ENCODE measurements at places on chromosomes 16 and 17.
A peak's percentile ranks its signal among the peaks of the same experiment; 100 is the strongest.

DNA sequence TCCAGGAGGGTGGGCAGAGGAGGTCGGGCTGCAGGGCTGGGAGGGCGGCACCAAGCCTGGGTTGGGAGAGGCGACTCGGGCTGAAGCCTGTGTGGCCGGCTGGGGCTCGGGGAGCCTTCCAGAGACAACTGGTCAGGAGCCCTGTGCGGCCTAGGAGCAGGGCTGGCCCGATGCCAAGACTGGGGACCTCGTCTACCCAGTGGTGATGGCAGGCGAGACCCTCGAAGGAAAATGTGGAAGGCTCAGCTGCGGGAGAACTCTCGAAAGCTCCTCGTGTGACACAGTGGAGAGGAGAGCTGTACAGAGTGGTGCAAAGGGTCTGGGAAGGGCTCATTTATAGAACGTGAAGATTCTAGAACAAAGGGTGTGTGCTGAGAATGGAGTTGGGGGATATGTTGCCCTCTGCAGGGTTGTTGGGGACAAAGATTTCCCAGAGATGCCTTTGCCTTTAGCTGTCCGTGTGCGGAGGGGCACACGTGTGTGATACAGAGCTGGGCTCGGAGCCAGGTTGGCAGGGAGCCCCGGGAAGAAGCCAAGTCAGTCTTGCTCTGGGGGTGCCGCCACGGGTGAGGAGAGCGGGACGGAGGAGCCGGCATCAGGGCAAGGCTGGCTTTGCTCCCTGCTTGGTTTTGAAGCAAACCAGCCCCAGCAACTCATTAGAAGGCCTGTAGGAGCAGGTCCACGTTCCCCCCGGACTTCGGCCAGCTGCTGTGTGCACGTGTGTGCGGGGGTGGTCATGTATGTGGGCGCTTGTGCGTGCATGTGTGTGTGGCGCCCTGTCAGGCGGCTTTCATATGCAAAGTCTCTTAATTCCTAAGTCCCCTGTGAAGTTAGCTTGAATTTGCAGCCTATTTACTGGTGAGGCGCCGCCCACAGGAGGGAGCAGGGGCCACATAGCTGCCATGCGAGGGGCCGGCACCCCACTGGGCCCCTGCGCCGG lies 132.4 kb upstream of the CHMP6 start:
- DNase-seq = peak; percentile 86

- DNase-seq = no peak
These were observed 58.1 kb upstream of the CRISPLD2 start for GRCh38 chr16:84761448-84762368.

GRCh38 chr17:82236142-82236971 lies 7.5 kb downstream of the SLC16A3 start:
- DNase-seq = peak; percentile 91

GRCh38 chr16:85642762-85643358 lies 29.7 kb downstream of the GSE1 start:
- peak; percentile 96 for DNase-seq

DNA sequence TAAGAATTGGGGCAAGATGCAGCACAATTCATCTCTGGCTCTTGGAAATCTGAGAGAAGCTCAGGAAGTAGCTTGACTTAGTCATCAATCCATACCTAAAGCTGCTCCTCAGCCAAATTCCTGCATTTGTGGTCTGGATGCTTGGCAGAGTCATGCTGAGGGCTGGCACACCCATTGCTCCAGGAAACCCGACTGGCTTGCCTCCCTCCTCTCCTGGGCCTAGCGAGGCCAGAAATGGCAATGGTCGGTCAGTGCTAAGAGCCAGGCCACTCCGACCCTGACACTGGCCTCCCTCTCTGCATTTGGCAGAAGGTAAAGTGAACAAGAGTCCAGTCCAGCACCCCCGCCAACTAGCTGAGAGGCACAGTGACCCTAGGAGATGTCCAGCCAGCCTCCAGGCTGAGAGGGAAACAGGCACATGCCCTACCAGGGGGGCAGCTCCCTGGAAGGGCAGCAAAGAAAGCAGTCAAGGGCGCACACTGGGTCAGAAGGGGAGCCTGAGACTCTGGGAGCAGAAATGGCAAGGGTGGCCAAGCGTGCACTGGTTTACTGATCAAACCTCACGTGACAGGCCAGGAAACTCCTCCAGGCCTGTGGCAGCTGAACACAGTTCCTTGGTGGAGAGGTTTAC lies 10.0 kb downstream of the POLDIP2 start:
- no peak for DNase-seq

- DNase-seq = no peak
These were observed at the start of gene EXOC3L1 for GRCh38 chr16:67190041-67190440. EXOC3L1 (minus strand) TSS chr16:67190136; CDS start chr16:67189676, 460 bp downstream.

DNA sequence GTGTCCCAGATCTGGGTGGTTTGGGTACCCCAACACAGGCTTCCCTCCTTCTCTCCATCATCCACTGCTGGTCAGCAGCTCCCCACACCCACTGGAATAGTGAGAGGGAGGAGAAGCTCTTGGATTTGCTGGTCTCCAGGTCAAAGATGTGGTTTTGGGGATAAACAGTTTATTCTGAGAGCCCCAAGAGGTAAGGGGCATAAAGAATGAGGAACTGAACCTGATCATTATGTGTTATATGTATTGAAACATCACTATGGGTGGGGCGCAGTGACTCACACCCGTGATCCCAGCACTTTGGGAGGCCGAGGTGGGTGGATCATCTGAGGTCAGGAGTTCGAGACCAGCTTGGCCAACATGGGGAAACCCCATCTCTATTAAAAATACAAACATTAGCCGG lies 3.9 kb downstream of the DPEP2 start:
- no peak for DNase-seq

DNA sequence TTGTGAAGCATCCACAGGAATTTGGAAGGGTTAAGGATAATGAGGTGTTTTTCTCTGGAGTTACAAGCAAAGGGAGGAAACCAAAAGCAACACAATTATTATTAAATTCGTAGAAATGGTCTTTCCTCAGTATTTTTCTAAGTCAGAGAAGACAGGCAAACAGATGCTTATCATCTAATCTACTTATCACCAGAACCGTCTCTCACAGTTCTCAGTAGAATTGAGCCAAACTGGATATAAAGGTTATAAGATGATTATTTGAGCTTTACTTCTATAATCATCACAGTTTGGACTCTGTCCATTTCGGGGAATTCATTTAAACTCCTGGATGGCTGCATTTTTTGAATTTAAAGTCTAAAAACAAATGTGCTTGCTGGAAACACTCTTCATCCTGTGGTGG lies 245.0 kb downstream of the KCNJ2 start:
- no peak for DNase-seq

DNA sequence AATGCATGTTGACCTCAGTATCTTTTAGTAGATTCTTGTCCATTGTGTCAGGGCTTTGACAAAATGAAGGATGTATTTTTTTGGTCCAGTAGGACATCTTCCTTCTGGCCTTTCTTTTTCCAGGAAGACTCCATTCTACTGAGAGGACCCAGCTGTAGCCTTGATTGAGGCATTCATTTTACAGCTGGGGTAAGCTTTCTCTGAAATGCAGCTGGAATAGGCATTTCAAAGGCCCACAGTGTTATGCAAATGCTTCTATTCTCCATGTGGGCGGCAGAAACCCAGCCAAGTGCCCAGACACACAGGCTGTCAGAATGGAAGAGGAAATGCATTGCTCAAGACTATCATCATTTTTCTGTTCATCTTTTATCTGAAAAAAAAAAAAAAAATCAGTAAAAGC lies 629.0 kb upstream of the CDH8 start:
- DNase-seq = no peak

DNA sequence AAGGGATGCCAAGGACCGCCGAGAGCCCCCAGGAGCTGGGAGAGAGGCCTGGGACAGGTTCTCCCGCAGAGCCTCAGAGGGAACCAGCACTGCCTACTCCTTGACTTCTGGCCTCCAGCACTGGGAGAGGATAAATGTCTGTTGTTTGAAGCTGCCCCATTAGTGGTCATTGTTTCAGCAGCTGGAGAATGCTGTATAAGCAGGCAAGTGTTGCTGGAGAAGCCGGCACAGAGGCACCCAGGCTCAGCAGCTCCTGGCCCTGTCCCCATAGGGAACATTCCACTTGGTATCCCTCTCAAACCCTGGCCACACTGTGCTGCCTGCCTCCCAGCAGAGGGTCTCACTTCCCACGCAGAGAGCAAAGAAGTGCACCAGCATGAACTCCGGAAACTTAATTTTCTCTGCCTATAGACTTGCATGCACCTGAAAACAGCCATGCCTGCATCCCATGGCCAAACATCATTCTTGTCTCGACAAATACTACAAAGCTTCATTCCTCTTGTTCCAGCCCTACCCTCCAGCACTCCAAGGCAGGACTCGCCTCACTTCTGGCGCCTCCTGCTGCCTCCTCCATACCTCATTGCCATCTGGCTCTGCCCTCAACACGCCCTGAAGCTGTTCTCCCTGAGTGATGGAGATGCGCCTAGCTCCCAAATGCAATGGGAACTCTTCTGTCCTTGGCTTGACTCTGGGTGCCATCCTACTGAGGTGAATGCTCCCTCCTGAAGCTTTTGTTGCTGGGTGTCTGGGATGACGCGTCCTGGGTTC lies 88.1 kb downstream of the DNAH17 start:
- DNase-seq = no peak

DNA sequence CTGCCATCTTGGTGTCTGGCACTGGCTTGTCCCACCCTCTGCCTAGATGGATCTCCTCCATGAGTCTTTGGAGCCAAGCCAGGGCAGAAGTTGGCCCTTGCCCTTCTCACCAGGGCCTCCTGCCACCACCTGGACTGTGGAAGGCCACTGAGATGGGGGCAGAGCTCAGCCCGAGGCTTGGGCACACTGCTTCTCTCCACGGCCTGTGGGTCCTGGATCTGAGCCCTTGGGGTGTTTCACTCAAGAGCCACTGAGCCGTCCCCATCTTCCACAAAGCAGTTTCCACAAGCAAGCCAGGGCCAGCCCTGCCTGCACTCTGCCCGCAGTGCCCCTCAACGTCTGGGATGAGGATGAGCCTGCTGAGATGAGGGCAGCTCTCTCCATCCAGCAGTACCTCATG lies 16.7 kb upstream of the CD300A start:
- no peak for DNase-seq

- no peak for DNase-seq
These were observed 333.0 kb upstream of the EEF2KMT start for GRCh38 chr16:5430598-5430997.

DNA sequence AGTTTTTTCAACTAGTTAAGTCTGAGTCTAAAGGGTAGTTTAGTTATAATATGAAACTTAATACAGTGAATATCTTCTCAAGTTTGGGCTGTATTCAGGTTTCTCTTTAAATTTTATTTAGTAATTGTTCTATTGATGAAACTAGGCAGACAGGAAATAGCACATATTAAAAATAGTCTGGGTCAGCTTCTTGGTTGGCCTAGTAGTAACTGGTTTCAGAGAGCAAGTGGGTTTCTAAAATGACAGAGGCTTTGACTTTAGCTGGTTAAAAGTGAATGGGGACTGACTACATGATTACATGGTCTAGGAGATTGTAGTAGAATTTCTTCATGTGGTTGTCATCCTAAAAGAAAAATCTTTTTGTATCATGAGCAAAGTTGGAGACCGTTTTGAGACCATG lies 46.8 kb downstream of the OMG start:
- DNase-seq = no peak

DNA sequence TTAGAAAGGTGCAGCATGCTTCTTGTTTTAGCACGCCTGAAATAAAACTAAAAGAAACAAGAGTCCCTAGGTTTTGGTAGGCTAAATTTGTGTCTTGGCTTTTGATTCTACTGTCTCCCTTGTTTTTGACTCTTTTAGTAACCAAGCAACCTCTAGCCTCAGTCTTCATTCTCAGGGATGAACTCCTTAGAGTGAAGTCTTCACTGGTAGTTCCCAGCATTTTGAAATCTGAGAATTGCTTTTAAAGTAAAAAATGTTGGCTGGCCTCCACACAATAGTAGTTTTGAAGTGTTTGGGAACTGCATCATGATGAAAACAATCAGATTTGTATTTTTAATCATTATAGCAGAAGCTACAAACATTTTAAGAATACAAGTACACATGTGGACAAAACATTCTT lies 6.1 kb upstream of the CDR2 start:
- no peak for DNase-seq

- DNase-seq = no peak
These were observed 153.4 kb upstream of the DYNLRB2 start for GRCh38 chr16:80387318-80387921.

GRCh38 chr16:64712026-64712425 lies 409.8 kb downstream of the CDH11 start:
- no peak for DNase-seq

GRCh38 chr16:10827691-10828341 lies 9.2 kb upstream of the TVP23A start:
- DNase-seq = no peak

GRCh38 chr16:85998868-85999729 lies 100.1 kb downstream of the IRF8 start:
- DNase-seq = no peak

- no peak for DNase-seq
These were observed 12.2 kb upstream of the CCL5 start for GRCh38 chr17:35892091-35893035.

GRCh38 chr16:89357055-89357816 lies 133.1 kb downstream of the ANKRD11 start:
- DNase-seq = no peak

- DNase-seq = no peak
These were observed 742 bp upstream of the NUTF2 start for GRCh38 chr16:67846063-67846319.

DNA sequence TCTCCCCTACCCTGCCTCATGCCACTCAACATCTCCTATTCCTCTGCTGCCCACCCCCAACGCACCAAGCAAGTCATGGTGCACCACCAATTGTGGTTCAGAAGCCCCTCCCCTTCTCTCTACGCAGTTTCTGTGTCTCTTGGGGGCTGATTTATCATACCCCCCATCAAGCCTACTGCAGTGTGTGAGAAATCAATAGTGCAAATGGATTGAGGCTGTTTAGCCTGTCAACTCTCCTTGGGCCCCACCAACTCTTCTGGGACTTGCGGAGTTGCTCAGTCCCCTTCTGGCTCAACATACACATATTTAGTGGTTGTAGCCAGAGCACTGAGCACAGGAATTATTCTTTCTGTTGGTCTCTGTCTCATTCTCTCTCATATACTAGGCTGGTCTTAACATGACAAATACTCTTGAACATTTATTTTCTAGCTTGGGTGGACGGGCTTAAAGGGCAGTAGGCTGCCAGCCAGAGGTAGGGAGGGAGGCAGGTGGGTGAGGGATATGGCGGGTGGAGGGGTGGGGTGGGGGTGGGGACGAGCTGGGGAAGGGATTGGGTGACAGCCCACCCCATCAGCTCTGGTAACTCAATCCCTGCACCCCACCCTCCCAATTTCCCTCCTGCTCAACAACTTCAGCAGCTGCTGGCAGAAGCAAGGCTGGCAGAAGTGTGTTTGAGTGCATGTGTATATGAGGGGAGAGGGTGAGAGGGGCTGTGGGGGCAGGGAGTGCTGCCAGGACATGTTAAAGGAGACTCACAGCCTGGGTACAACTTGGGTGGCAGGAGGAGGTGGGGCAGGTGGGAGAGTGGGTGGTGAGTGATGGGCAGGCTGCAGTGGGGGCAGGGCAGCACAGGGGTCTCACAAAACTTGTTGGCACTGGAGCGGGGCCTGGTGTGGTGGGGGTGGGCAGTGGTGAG lies 4.9 kb downstream of the RARA start:
- peak; percentile 92 for DNase-seq

All from NCI-H1092 treated with DMSO at 0.1 percent for 48 hours (cell line).